ENCODE measurements at places on chromosomes 11 and 22. TPM values are rescaled to one million over a fixed set of nuclear protein-coding genes. Genes with fewer than 3 reads are reported as not detected.
A peak's percentile ranks its signal among the peaks of the same experiment; 100 is the strongest.

Gene MRGPRE
- polyA plus RNA-seq = 0.53 TPM

Gene FIBIN
- polyA plus RNA-seq = 5.4 TPM

Gene STK33
- polyA plus RNA-seq = 15.7 TPM

Gene ART1
- not detected for polyA plus RNA-seq

Gene BIRC3
- 1.6 TPM for polyA plus RNA-seq

Gene SLC22A9
- not detected for polyA plus RNA-seq

Gene ANKK1
- 0.03 TPM for polyA plus RNA-seq

Gene RNF214
- polyA plus RNA-seq = 12.9 TPM

- no peak for DNase-seq
These were observed 87.2 kb upstream of the NAV2 start for GRCh38 chr11:19625438-19625837.

GRCh38 chr22:48096851-48097665 lies 1334.6 kb downstream of the TBC1D22A start:
- no peak for DNase-seq

- DNase-seq = no peak
These were observed 59.4 kb upstream of the A4GALT start for GRCh38 chr22:42780070-42780540.

DNA sequence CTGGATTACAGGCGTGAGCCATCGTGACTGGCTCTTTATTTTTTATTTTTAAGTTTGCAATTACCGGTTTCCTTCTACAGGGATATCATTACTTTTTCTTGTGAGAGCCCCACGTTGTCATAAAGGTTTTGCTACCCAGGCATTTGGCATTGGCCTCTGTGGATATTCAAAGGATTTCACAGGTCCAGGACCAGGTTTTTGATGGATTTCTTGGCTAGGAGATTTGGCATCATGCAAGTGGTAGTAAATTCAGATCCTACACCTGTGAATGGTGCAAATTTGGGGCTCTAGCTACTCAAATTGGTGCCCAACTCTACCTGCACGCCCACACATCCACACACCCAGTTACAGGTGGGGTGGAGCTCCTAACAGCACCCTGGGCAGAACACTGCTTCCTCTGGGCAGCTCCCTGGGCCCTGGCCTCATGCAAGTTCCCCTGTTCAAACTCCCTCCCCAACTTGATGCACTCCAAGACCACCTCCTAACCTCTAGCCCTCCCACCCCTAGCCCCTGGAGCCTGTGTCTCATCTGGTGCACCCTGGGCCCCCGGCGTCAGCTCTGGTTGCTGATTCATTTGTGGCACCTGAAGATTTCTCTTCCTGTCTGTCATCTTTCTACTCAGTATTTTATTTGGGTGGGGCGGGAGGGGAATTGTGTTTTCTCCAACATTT lies 9.3 kb upstream of the MRGPRD start:
- DNase-seq = peak; percentile 24

- DNase-seq = no peak
These were observed 5.5 kb upstream of the APOA1 start for GRCh38 chr11:116842909-116843308.

DNA sequence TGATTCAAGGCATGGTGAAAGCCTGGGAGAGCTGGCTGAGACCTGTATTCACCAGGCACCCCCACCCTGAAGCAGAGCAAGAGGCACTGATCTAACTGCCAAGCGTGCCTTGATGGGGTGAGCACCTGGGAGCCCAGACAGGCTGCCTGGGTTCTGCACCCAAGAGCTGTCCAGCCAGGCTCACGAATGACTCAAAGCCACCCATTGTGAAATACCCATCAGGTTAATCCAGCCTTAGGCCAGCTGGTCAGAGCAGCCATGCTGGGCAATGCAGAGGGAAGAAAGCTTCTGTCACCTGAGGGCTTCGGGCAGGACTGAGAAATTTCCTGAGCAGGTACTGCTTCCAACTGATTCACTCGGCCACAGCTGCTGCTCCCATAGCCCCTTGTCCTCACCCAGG lies 22.1 kb downstream of the THOC5 start:
- no peak for DNase-seq

DNA sequence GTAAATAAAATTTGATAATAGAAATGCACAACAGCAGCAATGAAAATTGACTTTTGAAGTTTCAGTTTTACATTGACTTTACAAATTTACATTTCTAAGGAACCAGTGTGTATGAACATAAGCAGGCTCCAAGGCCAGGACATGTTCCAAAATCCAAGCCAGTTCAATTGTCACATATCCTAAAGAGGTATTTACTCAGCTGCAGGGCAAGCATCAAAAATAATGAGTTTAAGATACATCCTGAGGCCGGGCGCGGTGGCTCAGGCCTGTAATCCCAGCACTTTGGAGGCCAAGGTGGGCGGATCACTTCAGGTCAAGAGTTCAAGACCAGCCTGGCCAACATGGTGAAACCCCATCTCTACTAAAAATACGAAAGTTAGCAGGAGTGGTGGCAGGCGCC lies 39.0 kb upstream of the AKIP1 start:
- no peak for DNase-seq

DNA sequence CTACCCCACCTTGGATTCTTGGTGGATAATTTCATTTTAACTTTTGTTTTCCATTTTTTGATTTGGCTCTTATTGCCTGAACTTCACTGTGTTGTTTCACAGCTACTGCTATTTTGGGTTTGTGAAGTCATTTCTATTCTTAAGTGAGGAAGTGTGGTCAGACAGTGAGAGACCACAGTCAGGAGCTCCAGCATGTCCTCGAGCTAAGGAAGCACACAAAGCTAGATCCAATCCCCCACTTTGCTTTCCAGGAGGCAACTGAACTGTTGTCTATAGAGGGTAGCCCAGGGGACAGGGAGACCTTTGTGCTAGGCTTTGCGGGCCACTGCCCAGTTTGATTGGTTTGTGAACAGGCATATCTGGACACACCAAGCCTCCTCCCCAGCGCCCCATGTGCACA lies 251.8 kb upstream of the KIRREL3 start:
- DNase-seq = no peak

DNA sequence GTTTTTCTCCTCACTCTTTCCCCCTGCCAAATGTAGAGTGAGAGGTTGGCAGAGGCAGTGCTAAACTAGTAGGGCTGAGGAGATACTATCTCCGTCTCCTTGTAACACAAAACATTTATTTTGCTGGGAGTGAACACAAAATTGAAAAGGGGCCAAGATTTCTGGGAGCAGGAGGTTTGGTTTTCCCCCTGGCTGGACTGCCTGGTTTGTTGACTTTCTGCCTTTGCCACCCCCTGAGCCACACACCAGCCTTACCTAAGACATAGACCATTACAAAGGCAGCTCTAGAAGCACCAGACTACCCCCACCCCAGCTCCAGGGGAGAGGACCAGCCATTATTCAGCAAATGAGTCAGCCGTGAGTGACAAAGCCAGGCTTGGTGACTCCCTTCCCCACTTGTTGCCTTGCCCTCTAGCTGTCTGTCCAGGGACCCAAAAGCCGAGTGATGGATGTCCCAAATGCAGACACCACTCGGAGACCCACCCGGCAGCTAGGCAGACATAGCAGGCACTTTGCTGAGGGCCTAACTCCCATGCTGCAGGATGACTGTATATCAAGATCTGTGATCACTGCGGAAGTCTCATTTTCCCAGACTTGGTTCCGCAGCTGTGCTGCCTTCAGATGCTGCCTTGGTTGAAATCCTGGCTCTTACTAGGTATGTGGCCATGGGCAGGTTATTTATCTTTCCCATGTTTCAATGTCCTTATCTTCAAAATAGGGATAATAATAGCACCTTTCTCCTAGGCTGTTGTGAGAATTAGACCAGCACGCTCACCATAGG lies 17.7 kb upstream of the CDON start:
- no peak for DNase-seq

DNA sequence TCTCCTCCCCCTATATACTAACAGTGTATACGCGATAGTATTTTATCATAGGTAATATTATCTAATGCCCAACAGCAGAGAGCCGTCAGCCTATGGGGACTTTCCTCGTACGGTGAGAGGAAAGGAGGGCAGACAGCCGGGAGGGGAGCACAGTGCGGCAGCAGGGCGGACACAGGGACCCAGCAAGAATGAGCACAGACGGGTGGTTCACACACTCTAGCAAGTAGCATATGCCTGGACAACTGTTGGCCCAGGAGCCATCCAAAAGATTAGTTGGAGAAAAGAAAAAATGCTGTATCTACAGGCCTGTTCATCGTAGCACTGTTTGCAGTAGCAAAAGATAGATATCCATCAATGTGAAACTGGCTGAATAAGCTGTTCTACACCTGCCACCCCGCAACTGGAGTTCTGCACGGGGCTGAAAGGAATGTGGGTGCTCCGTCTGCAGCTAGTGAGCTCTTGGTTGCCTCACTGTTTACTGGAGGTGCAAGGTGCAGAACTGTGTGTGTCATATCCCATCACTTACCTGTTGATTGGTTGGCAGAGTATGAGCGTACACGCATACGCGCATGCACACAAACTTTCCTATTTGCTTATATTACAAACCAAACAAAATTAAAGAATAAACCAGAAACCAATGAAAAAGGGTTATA lies 324.3 kb downstream of the TBC1D22A start:
- no peak for DNase-seq

DNA sequence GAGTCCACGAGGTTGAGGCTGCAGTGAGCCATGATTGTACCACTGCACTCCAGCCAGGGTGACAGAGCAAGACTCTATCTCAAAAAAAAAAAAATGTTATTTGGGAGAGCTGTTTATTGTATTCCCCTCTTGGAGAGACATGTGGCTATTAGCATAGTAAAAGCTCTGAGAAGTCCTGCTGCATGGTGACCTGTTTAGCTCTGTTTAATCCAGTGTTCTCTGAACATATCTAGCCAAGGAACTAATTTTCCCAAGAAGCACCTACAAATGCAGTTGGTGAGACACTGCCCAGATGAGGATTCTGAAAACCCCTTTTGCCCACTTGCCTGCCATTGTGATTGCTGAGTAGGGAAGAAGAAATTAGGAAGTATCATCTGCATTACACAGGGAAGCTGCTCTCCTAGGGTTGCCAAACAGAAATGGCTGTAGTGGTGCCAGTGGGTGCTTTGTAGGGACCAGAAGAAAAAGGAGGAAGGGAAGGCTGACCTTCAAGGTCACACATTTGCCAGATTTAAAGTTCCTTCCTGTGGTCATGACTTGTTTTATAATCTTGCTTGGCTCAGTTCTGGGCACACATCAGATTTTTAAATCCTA lies 15.7 kb downstream of the TIMP3 start:
- DNase-seq = peak; percentile 21

- peak; percentile 79 for DNase-seq
These were observed 14.5 kb downstream of the MYH9 start for GRCh38 chr22:36373258-36373579.

GRCh38 chr11:32259641-32260081 lies 168.8 kb downstream of the RCN1 start:
- no peak for DNase-seq

DNA sequence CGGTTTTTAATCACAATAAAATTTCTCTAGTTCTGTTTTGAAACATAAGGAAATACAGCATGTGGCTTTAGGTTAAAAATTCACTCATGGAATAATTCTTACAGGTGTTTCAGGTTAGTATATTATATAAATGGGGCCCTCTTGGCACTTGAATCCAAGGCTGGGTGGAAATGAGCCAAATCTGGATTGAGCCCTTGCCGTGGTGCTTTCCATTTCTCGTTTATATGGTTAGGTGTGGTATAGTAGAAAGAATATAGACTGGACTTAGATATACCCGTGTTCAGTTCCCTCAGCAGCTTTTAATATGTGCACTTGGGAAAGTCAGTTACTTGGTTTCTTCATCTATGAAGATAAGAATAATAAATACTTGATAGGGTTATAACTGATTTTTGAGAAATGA lies 16.0 kb downstream of the ZFP91 start:
- DNase-seq = no peak

DNA sequence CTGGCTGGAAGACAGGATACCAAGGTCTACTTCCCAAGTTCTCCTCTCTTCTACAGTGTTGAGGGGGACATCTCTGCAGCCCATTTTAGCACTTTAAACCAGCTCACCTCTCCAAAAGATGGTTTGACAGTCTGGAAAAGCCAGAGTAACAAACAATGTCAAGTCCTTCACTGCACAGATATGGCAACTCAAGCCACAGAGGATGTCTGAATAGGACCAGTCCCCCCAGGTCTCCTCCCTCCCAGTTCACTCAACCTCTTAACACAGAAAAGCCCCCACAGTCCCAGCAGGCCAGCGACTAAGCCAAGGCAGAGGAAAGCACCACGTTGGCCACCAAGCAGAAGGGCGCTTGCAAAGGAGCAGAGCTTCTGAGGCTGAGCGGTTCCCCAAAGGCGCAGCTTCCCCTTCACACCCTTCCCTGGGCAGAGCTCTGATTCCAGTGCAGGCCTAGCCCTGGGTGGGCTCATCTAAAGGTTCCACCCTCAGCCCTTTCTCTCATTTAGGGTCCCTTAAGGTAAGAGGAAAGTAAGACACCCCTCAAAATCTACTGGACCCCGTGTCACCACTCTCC lies 62.7 kb downstream of the PAK1 start:
- peak; percentile 70 for DNase-seq

DNA sequence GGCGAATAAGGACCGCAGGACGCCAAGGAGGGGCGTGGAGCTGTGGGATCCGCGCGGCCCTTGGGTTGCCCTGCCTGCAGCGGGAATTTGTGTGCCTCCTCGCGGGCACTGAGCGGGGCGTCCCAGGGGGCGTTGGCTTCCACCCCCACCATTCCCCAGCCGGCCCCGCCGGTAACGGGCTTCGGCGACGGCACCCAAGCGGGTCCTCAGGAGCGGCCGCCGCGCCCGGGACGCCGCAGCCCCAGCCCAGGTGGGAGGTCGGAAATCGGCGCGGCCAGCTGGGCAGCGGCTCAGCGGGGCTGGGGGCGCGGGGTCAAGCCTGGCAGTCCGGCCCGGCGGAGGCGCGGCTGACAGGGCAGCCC lies 320 bp downstream of the CLTCL1 start:
- DNase-seq = peak; percentile 48

- no peak for DNase-seq
These were observed 9.8 kb downstream of the KCNC1 start for GRCh38 chr11:17744151-17744940.

- DNase-seq = no peak
These were observed 405.4 kb downstream of the SHANK2 start for GRCh38 chr11:70846781-70847655.

DNA sequence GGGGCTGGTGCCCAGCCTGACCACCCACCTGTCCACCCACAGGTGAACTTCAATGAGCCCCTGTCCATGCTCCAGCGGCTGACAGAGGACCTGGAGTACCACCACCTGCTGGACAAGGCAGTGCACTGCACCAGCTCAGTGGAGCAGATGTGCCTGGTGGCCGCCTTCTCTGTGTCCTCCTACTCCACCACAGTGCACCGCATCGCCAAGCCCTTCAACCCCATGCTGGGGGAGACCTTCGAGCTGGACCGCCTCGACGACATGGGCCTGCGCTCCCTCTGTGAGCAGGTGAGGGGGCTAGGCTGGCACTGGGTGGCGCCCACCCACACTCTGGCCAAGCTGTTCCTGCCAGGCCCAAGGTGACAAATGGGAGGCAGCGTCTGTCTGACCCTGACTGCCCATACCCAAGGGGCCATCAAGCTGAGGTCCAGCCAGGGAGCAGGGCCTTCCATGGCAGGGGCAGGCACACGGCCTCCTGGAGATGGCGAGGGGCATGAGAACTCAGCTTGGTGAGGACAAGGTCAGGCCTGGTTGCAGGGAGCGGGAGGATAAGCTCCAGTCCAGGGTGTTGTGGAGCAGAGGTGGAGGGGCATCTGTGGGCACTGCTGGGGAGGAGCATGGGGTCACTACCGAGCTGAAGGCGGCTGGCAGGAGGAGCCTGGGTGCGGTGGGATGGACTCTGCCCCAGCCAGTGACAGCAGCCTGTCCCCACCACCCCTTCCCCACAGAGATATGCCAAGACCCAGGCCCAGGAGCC lies 77.7 kb downstream of the MORC2 start:
- peak; percentile 28 for DNase-seq
